Esophagus squamous epithelium (tissue), 5 donors: ENCODE measurements at places on chromosomes 4 and X.

DNA sequence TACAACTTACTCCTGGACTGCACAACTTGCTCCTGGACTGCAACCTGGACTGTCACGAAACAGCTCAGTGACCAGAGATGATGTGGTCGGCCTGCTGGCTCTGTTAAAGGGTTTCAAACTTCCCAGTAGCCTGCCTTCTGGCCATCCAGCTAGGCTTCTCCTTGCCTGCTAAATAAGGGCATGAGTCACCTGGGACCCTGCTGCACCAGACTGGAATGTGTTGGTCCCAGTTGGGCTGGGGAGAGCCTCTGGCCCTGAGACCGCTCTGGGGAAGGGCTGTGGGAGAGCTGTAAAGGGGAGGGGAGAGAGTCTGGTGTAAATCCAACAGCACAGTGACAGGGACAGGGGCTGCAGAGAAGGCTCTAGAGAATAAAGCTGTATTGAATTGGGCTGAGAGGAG, 165.8 kb downstream of the VSIG4 start:
- no peak overlapping the region for H3K4me3 ChIP-seq
- no peak overlapping the region for H3K27ac ChIP-seq
- H3K4me1 ChIP-seq: no peaks in the 10 kb centered on the region

- DNase-seq: no peak
- H3K4me1 ChIP-seq: no peaks in the 10 kb centered on the region
- H3K4me3 ChIP-seq: no peak overlapping the region
- no peaks in the 10 kb centered on the region for H3K36me3 ChIP-seq
These were observed 327.1 kb downstream of the GLUD2 start for GRCh38 chrX:121374471-121374870.

DNA sequence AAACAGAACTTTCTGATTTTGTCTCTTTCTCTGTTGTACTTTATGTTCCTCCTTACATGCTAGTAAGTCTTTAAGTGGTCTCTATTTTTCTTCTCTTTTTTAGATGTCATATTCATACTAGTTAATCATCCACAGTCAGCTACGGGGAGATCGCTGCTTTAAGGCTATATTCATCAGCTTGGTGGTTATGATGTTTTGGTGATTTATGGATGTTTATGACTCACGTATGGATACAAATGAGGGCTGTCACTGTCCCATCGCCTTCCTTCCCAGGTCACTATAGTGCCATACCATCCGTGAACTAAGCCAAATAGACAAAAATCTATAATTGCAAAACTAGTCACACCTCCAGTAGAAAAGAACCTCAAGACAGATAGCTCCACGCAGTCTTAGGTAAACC, 296.8 kb upstream of the AADAT start:
- no peak for DNase-seq
- no peaks in the 10 kb centered on the region for H3K27me3 ChIP-seq
- no peak overlapping the region for H3K4me3 ChIP-seq
- no peaks in the 10 kb centered on the region for H3K4me1 ChIP-seq

DNA sequence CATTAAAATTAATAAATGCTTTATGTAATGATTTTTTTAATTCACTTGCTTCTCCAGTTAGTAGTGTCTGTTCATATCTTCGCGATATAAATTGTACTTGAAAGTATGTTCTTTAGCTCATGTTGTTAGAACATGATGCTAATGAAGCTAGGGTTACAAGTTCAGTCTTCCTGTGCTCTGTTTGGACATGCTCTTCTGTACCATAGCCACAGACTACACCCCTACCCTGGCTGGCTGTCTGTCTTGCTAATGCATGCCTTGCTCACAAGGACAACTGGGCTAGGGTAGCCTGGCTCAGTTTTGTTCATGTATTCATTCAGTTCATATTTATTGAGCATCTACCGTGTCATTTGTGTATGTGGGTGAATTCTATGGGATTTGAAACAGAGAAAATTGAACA, 50.8 kb upstream of the MTMR1 start:
- no peak overlapping the region for H3K4me3 ChIP-seq
- H3K27me3 ChIP-seq: no peaks in the 10 kb centered on the region
- H3K4me1 ChIP-seq: no peaks in the 10 kb centered on the region
- peaks cover 4% of the 10 kb centered on the region for H3K36me3 ChIP-seq

- H3K4me3 ChIP-seq: no peak overlapping the region
- H3K27ac ChIP-seq: no peak overlapping the region
- DNase-seq: no peak
These were observed 11.3 kb downstream of the AREG start for GRCh38 chr4:74456056-74456744.

DNA sequence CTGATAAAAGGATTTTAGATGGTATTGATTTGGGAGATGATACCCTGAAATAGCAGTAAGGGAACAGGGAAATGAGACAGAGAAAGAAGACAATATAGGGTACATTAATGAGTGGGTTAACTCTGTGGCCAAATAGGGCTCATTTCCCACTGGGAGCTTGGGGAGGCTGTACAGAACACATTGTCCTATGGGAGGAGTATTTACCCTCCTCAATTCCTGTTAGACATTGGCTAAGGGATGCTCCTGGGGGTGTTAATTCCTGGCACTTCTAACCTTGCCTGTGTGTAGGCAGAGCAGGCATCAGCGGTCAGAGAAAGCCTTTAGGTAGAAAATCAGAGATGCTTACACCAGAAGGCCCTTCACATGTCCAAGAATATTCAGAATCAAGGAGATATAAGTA, 49.0 kb downstream of the ARHGEF38 start:
- no peaks in the 10 kb centered on the region for H3K27me3 ChIP-seq
- H3K4me3 ChIP-seq: no peak overlapping the region
- H3K27ac ChIP-seq: no peak overlapping the region

- no peaks in the 10 kb centered on the region for H3K36me3 ChIP-seq
- H3K4me1 ChIP-seq: no peaks in the 10 kb centered on the region
- no peak for DNase-seq
These were observed 123.2 kb downstream of the PABPC4L start for GRCh38 chr4:134078230-134078914.

- peaks cover 37% of the 10 kb centered on the region for H3K4me1 ChIP-seq
- H3K4me3 ChIP-seq: peak overlapping the region; percentile 34
- no peaks in the 10 kb centered on the region for H3K27me3 ChIP-seq
- H3K27ac ChIP-seq: peak overlapping the region; percentile 91
- no peaks in the 10 kb centered on the region for H3K36me3 ChIP-seq
These were observed 553 bp downstream of the SLC16A2 start for GRCh38 chrX:74421740-74422352.

GRCh38 chr4:47915378-47915777, 995 bp upstream of the NFXL1 start:
- H3K4me1 ChIP-seq: no peaks in the 10 kb centered on the region
- no peaks in the 10 kb centered on the region for H3K27me3 ChIP-seq
- no peak overlapping the region for H3K27ac ChIP-seq
- H3K4me3 ChIP-seq: no peak overlapping the region

GRCh38 chrX:20362268-20363267, 95.9 kb upstream of the RPS6KA3 start:
- H3K27ac ChIP-seq: no peak overlapping the region
- no peak for DNase-seq
- no peaks in the 10 kb centered on the region for H3K27me3 ChIP-seq
- peaks cover 13% of the 10 kb centered on the region for H3K4me1 ChIP-seq
- no peak overlapping the region for H3K4me3 ChIP-seq

GRCh38 chr4:10981576-10981975, 297.0 kb upstream of the CLNK start:
- no peaks in the 10 kb centered on the region for H3K27me3 ChIP-seq
- no peaks in the 10 kb centered on the region for H3K36me3 ChIP-seq
- no peak overlapping the region for H3K4me3 ChIP-seq
- H3K4me1 ChIP-seq: peaks cover 19% of the 10 kb centered on the region

DNA sequence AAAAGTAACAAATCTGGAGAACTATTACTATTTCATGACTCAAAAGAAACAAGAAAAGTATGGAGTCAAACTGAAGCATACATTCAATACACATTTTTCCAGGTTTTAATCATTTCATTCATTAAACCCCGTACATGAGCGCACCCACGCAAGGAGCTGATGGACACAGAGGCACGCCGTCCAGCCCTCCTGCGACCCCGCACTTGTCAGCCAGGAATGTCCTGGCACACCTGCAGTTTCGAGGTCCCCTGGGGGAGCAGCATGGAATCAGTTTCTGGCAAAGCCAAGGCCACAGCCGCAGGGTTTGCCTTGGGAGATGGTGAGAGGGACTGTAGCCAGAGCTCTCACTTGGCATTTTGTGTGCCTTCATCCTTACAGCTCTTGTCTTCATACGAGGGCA, 12.8 kb upstream of the SLC2A9 start:
- H3K27ac ChIP-seq: no peak overlapping the region
- no peaks in the 10 kb centered on the region for H3K27me3 ChIP-seq
- H3K4me1 ChIP-seq: peaks cover 22% of the 10 kb centered on the region

DNA sequence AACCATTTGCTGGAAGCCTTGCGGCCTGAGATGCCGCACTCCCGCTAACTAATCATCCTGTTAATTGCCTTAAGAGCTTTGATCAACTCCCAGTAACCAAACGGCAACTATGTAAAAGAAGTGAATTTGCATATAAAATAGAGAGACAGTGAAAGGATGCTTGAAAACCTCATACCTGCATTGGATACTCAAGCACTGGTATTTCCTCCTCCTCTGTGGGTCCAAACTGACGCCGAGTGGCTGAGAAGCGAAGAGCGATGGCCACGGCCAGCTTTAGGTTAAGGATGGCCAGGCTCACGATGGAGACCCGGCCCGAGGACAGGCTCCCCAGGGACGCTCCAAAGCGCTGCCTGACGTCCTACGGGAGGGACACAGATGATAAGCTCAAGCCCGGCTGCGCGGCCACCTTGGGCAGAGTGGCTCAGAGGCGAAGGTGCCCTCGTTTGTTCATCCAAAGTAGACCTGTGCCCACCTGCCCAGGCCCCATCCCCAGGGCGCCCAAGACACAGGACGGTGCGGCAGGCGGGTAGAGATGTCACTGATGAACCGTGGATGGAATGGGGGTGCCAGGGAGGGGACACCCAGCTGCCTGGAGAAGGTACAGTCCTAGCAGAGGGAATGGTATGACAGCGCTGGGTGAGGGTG, 43.6 kb downstream of the ACOX3 start:
- no peaks in the 10 kb centered on the region for H3K27me3 ChIP-seq
- peaks cover 96% of the 10 kb centered on the region for H3K36me3 ChIP-seq
- DNase-seq: no peak
